Astrocyte of the hippocampus (primary cell): ENCODE measurements at places on chromosomes 5 and 9.

DNA sequence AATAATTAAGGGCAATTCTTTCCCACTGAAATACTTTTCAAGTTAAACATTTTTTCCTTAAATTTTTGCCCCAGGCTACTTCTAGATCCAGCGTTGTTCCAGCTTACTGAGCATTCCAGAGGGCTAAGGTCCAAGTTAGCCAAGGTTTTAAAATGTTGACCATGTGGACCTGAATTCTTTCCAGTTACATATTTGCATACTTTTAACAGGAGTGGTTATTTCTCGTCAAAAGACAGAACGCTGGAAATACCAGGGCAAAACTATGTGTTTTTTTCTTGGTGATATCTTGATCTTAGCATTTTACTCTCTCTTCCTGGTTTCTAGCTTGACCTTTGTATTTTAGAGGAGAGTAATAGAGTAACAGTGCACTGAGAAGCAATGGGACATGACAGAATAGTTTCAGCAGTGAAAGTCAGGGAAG lies 32.8 kb downstream of the TMC1 start:
- DNase-seq: peak; percentile 87

GRCh38 chr9:106983346-106983745 lies 120.4 kb downstream of the ZNF462 start:
- no peak for DNase-seq

DNA sequence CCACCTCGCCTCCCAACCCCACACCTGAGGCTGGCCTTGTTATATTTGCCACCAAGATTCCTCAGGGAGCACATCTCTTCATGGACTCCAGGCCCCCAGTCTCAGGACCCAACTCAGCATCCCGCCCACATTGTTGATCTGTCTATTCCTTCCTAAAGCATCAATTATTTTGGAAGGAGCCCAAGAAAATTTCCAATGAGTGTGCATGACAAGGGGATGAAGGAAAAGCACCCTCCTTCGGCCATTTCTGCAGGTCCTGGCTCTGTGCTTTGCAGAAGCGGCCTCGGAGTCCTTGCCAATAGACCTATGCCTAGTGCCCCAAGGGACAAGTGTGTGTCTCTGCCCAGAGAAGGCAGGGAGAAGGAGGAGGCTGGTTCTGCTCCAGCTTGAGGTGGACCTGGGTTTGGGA lies 273.2 kb downstream of the GADD45G start:
- no peak for DNase-seq

- peak; percentile 98 for DNase-seq
These were observed 89.4 kb downstream of the ANXA2R start for GRCh38 chr5:42950456-42951292.

DNA sequence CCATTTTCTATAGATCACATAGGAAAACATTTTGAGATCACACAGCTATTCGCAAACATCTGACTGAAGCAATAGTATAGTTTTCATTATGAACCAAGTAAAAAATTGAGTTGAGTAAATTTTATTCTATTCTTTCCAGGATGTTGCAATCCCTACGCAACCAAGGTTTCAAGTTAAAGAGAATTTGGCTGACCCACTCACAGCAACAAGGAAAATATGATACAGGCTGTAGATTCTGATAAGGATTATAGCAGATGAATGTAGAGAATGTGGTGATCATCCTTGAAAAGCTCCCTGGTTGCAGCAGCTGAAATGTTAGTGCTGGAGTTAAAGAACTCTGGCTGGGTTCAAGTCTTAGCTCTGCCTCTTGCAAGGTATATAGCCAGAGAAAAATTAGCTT lies 4.7 kb downstream of the ABCA1 start:
- DNase-seq: no peak

GRCh38 chr5:9263656-9264055 lies 282.2 kb downstream of the SEMA5A start:
- no peak for DNase-seq

GRCh38 chr5:141392429-141393198 lies at the start of gene PCDHGA8:
TSS of gene PCDHGA8 (plus strand) at chr5:141392633. CDS start at chr5:141392814, 181 bp downstream.
- no peak for DNase-seq

DNA sequence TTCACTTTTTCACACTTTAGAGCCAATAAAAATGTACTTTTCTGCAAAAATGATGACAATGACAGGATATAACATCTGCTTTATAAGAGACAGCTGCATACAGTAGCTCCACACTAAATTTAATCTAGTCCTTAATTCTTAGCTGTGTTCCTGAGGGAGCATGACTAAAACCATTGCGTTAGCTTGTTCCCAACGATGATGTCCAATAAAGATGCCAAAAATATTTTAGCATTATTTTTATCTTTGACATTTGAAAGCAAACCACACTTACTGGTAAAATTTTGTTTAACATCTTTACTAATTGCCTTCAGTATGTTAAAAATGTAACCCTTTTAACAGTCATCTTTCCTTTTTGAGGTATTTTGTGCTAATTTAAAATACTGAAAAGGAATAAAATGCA lies 382.7 kb downstream of the CHSY3 start:
- no peak for DNase-seq

DNA sequence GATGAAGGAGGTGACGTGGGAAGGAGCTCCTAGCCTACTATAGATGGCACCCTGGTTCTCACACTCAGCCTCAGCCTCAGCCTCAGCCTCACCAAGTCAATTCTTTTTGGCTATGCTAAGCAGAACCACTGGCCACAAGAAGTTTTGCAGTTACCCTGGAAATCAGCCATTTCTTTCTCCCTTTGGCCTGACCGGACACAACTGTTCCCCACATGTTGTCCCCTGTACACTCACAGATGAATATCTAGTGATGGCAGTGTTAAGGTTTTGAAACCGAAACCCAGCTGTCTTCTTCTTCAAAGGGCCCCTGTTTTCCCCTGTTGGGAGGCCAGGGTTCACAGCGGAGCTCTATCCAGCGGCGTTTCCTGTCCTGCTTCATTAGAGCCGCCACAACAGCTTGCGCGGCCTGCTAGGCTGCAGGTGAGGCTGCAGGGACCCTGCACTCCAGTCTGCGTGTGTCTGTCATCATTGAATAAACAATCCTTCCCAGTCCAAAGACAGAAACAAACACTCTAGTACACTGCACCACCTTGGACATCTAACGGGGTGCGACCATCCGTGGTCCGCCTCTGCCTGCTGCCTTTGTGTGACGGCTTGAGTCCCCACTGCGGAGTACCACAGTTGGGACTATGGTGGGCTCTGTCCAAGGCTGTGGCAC lies 250.5 kb downstream of the DENND1A start:
- no peak for DNase-seq

DNA sequence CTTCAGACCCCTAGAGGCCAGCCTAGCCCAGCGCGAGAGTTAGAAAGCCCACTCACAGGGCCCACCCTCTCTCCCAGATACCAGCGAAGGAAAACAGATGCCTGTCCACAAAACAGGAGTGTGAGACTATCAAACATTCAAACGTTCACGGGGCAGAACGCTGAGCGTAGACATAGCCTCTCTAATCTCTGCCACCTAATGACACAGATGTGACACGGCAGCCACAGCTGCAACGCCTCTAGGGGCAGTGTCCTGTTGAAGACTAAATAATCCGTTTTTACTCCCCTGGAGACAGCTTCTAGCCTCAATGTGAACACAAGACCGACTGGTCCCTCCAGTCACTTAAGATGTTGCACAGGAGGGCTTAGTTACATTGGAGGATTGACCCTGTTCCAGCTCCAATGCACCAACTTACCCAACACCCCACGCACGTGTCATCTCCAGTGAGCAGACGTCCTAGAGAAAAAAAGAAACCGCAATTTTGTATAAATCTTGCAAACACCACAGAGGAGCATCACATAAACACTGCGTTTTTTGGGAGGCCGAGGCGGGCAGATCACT lies 14.3 kb downstream of the DIPK1B start:
- peak; percentile 51 for DNase-seq

- DNase-seq: no peak
These were observed 10.9 kb upstream of the UBLCP1 start for GRCh38 chr5:159252195-159252594.

DNA sequence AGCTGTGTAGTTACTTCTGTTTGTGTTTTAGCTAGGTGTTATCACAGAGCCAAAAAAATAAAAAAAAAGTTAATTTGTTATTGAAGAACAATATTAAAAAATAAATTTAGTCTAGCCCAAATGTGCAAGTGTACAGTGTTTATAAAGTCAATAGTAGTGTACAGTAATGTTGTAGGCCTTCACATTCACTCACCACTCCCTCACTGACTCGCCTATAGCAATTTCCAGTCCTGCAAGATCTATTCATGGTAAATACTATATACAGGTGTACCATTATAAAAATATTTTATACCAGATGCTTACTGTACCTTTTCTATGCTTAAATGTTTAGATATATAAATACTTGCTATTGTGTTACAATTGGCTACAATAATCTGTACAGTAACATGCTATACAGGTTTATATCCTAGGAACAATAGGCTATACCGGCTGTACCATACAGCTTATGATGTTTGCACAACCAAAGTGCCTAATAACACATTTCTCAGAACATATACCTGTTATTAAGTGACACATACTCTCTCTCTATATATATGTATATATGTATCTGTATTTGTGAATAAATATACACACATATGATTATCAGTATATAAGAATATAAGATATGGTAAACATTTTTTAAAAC lies 341.4 kb upstream of the EDIL3 start:
- no peak for DNase-seq

- DNase-seq: no peak
These were observed 637.2 kb upstream of the NUDT12 start for GRCh38 chr5:104199771-104200170.

- DNase-seq: peak; percentile 35
These were observed 91.5 kb downstream of the WDR41 start for GRCh38 chr5:77400645-77401044.

DNA sequence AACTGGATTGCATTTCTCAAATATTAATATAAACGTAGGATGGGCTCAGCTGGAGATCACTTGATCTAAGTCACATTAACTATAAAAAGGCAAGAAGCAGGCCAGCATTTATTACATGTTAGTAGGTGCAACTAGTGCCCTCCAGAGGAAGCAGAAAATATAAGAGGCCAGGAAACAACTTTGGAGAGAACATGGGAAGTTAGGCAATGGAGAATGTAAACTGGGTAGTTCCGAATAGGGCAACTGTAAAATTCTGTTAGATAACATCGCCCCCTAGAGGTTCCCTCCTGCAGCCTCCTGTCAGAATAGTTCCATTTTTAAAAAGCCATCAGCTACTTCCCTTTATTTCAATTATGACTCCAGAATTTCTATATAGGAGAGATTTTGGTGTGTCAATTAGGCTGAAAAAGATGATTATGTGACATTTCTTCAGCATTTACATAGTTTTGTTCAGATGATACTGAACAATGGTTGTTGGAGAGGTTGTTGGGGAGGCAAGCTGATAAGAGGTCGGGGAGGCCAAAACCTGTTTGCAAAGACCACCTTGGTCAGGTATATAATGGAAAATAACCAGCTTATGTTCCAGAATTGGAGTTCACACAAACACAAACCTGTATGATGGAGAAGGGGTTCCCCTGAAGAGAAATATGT lies 22.4 kb downstream of the CCL28 start:
- DNase-seq: peak; percentile 91

DNA sequence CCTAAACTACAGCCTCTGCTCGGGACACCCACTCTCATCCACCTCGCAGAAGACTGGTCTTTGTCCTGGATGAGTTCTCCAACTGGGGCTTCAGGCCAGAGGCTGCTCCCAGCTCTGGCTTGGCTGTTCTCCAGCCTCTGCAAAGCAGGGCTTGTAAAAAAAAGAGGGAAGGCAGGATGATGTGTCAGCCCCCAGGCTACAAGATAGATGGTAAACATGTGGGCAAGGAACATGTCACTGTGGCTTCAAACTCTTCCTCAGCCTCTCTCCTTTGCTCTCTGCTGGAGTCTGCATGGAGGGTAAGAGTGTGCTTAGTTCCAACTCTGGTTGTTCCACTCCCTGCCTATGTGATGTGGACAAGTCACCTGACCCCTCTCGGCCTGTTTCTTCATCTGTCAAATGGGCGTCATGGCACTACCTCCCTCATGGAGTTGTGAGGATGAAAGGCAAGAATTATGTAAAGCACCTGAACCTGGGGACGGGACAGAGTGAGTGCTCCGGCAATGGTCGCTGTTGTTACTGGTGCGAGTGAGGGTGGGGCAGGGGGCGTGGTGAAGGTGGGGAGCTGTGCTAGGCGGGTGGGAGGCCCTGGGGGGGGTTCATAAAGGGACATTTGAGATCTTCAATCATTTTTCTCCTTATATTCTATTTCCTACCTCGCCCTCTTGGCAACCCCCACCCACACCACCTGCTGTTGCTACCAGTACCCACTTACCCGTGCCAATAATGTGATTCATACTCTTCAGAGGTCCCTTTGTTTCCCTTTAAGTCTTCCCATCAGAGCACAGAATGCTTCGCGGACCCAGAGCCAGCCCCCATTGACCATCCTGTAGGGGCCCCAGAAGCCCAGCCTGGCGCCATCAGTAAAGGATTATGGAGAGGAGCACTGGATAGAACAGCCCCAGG lies 6.8 kb upstream of the ZNF79 start:
- DNase-seq: peak; percentile 24

- peak; percentile 39 for DNase-seq
These were observed 108.8 kb downstream of the HMHB1 start for GRCh38 chr5:143920772-143921171.

GRCh38 chr5:38197118-38197517 lies 61.2 kb upstream of the EGFLAM start:
- no peak for DNase-seq

DNA sequence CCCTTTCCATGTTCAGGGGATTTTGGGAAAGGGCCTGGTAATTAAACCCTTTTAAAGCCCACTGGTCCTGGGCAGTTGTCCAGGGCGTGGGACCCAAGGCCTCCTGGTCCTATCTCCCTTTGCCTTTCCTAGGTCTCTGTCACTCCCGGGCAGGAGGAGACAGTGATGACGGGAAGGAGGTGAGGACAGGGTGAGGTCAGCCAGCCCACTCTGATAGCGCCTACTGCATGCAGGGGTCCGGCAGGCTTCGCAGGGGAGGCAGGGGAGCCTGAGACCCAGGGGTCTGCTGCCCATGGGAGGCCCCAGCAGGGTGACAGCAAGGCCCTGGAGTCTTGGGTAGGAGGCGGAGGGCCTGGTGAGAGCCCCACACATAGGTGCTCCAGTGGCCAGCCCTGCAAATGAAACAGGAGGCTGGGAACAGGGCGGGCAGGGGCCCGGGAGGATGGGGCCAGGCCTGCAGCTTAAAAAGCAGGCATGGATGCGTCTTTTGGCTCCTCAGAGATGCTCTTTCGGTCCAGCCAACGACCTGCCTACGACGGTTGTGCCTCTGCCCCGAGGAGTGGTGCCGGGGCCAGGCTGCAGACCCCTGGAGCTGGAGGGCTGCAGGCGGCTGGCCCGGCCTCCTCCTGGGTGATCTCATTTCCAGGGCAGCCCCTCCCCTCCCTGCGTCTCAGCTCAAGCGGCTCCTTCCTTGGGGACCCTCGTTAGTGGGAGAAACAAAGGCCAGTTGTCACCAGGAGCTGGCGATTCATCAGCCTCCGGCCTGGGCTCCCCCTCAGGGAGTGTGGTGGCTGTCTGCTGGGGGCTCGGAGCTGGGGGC lies 6.7 kb upstream of the RXRA start:
- no peak for DNase-seq

- DNase-seq: no peak
These were observed 21.3 kb downstream of the CYSTM1 start for GRCh38 chr5:140196115-140196814.

DNA sequence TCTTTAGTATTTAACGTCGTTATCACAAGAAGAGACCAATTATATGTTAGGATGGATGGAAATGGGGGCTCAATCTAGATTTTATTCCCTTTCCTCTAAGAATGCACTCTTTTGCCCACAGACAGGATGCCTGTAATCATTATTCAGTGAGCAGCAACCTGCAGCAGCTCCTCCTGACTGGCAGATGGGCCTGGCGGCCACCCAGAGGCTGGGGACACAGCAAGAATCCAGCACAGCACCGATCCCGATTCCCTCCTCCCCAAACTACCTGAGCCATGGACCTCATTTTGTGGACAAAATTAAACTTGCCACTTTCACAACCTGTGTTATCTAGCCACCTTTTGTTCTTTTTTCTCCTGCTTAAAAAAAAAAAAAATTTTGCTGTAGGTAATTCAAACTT lies 101.0 kb downstream of the USP20 start:
- peak; percentile 14 for DNase-seq
